ENCODE measurements at places on chromosomes 12 and 14.

DNA sequence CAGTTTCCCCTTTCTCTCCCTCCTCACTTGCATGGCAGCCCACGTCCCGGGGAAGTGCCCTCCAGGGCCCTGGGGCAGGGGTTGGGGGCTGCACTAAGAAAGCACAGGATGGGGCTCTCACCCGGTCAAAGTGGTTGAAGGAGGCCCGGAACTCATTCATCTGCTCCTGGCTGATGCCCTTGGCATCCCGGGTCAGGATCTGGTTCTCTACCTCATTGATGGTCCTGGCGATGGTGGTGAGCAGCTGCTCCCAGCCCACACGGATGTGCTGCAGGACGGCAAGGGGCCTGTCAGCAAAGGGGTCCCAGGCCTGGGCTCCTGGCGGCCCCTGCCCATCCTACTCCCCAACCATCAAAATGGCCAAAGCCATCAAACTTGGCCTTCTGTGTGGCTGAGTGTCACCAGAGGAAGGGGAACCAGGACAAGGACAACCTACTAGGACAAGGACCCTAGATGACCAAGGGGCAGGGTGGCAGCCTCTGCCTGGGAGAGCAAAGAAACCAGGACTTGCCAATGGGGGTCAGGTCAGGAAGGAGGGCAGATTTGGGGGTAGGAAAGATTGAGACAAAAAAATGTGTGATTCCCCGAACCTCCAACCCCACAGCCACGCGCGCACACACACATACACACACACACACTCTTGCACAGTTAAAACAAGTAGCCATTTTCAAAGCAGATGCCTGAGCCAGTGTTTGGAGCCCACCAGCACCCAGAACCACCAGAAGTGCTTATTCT is 87.1 kb upstream of the ZFP36L1 start:
- no peak for DNase-seq

DNA sequence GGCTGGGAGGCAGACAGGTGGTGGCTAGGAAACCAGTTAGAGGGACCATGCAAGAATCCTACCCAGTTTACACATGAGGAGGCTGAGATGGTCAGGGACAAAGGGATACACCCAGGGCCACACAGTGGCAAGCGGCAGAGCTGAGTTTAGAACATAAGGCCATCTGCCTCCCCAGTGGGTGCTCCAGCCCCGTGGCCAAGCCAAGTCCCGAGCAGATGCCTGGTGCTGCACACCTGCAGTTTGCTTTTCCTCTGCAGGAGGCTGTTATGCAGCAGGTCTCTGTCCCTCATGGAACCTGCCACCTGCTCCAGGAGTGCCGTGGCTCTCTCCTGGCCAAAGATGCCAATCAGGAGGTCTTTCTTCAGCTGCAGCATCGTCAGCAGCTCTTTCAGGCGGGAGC is 70.8 kb downstream of the SYNE3 start:
- no peak for DNase-seq

DNA sequence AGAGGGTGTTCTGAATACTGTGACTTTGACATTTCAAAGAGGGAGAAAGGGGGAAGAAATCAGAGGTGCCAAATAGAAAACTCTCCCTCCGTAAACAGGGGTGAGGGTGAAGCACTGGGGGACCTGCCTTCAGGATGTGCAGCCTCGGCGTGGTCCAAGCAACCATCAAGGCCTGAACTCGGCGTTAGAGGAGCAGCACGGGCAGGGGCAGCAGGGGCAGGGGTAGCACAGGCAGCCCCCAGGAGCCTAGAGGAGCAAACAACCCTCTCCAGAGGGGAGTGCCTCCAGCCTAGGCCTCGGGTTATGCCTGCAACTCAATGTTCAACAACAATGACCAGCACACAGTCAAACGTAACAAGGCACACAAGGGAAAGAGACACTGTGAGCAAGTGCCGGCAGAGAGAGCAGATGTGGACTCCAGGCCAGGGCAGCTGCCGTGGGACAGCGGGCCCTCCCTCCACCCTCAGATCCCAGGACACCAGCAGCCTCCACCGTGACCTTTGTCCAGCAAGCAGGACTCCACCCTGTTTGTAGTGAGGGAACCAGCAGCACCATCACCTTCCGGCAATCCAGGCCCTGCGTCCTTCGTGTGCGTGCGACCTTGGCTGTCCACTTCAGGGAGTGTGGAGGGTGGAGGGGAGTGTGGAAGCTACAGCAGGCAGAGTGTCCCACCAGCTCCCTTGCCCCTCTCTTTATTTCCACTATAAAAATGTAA is 18.0 kb downstream of the GALNT9 start:
- no peak for DNase-seq

DNA sequence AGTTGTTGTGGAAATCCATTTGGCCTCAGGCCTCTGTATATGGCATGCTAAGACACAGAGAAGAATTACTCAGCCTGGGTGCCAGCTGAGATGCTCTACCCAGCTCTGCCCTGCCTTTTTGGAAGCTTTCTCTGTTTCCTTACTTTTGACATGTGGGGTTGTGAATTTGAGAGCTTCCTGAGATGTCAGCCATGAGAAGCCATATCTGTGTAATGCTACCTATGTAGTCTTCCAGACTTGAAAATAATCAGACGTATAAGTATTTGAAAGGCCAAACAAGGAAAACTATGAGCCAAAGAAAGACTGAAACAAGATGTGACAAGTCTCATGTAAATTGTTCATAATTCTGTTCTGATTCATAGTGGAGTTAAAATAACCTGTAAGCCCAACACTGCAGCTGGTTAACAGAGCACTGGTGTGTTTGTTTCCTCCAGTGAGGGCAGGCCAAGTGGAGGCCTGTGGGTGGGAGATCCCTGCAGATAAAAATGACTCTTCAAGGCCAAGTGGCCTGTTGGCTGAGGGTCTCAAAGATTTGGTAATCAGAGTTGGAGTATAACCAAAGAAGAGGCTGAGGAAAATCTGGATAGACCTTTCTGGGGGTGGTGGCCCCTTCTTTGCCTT is 94.0 kb downstream of the TMX1 start:
- DNase-seq: no peak

DNA sequence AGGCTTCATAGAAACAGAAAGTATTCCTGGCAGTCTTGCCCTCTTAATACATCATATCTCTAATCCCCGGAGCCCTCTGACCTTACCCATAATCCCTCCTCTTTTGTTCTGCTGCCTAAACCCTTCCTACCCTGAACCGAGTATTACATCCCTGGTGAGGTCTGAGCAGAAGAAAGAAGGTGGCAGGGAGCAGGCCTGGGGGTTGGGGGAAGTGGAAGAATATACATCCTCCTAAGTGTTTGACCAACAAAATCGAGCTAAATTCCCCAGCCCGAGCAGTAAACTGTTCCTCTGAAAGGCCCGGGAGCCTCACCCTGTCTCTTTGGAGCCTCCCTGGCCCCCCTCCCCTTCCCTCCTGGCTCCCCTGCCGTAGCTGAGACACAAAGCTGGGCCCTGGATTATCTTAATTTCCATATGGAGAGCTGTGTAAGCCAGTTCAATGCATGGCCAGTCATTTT is 192.6 kb upstream of the LHX5 start:
- no peak for DNase-seq

DNA sequence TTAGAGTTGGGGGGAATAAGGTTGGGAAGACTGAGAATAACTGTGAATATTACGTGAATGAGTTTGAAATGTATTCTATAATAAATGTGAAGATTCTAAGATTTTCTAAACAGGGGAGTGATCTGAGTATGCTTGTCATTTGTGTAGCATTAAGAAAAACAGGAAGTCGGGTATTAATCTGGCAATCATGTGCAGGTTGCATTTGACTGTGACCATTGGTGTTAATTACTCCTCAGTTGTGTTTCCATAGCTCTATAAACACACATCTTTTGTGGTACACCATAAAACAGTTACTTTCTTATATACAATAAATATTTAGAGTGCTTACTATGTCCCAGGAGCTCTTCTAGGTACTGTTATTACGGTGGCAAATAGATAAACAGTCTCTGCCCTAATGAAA is 434.4 kb upstream of the PDE3A start:
- no peak for DNase-seq

- no peak for DNase-seq
These were observed 85.5 kb downstream of the CEP83 start for GRCh38 chr12:94374124-94374523.

DNA sequence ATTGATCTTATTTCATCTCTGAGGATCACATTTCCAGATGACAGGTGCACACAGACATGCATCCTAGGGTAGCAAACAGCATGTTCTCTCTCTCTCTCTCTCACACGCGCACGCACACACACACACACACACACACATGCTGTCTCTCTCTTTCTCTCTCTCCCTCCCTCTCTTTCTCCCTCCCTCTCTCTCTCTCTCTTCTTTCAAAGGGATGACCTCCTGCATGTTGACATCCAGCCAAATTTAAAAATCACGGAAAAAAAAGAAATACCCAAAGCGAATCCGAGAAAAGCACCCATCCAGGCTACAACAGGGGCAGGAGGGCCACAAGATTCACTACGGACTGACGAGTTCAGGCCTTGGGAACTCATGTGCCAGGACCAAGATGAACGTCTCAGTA is 2.3 kb downstream of the KSR2 start:
- DNase-seq: no peak

DNA sequence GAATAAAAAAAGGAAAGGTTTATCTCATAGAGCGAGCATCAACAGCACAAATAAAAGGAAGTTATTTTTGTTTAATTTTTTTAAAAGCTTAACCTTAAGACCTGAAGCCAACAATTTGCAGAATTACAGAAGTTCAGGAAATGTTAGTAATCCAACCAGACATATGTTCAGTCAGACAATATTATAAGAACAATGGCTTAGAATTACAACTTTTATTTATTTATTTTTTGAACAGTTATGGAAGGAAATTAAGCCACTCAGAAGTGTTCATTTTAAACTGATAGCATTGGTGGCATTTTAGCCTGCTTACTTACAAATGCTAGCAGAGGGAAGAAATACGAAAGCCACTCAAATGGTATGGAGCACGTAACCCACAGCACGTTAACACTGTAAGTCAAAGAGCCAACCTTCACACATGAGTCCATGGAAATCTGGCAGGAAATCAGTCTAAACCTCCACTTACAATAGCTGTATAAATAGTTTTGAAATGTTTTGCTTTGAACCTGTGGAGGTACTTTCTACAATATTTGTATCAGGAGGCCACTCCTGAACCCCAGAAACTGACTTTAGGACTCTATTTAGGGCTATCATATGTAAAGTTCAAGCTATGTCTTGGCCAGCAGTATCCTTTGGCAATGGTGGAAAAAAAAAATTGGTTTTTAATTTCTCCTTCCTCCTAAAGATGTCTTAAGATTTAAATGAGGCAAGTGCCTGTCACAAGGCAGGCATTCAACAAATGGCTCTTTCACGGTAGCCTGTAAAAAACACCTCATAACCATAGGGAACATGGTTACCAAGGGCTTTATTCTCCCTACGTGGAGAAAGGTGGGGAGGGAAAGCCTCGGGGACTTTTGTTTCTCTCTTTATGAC is 102.3 kb downstream of the ITPR2 start:
- DNase-seq: no peak

DNA sequence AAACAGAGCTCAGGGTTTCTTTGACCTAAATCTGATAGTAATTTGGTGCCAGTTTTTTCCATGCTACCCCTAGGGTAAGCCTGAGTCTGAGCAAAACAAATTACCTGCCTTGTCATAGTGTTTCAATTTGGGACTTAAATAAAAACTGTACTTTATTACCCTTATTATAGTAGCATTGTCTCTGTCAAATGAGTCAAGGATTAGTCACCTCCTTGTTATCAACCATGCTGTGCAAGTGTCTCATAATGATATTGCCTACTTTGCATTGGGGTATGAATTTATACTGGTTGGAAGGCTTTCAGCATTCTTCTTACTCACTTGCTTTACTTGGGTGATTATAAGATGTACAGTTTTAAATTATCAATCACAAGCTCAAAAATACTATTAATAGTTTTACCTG is 380.0 kb downstream of the LRFN5 start:
- DNase-seq: no peak

DNA sequence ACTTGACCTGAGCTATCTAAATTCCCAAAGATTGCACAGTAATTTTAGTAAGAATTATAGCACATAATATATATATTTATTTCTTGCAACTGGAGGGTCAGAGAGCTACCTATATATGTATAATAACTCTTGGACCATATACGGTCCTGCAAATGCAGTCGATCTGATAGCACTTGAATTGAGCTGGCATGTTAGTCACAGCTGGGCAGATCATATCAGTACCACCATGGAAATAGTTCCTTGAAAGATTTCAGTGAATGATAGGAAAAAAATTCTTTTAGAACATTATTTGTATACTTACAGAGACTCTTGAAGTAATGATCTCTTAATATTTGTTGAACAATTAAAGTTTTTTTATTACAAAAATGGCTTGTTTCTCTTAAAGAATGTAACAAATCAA is 94.5 kb upstream of the MON2 start:
- no peak for DNase-seq
